Daoy (cell line): ENCODE measurements at places on chromosomes 11 and 22. TPM values are rescaled to one million over a fixed set of nuclear protein-coding genes. Genes with fewer than 3 reads are reported as not detected.
A peak's percentile ranks its signal among the peaks of the same experiment; 100 is the strongest.

- no peak for DNase-seq
Observed at GRCh38 chr11:61832207-61832606, 4.1 kb downstream of the FADS2 start.

- DNase-seq: peak; percentile 44
Observed at GRCh38 chr11:78646564-78647185, 72.0 kb upstream of the NARS2 start.

GRCh38 chr11:92362989-92363388 lies 138.4 kb downstream of the FAT3 start:
- no peak for DNase-seq

DNA sequence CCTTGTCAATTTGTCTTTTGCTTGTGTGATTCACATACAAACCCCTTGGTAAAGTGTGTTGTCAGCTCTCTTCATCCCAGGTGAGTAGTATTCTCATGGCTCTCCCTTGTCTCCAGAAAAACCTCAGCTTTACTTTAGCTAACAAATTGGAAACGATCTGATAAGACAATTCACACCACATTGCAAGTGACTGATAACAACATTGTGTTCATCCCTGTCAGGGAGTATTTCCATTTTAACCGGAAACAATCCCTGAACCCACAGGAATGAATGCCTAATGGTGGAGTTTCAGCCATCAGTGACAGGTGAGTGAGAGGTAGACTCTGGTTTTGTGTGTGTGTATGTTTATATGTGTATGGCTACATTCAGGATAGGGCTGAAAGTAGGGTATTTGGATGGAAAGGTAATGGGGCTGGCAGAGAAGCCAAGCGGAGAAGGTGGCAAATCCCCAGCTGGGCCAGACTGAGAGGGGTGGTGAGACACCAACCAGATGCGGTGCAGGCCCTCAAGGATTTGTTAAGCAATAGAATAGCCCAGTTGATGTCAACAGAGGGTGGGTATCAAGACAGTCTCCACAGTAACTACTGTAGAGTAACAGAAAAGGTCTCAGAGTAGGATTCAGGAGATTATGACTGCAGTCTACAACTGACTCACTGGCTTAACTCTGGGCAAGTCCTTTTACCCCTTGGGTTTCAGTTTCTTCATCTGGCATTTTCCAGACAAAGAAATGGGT lies 7.6 kb downstream of the LRRC51 start:
- DNase-seq: no peak

- no peak for DNase-seq
Observed at GRCh38 chr11:115141231-115142114, 362.7 kb downstream of the CADM1 start.

- no peak for DNase-seq
Observed at GRCh38 chr11:12705874-12706273, 31.7 kb downstream of the TEAD1 start.

GRCh38 chr11:128411150-128411549 lies 176.2 kb downstream of the ETS1 start:
- no peak for DNase-seq

DNA sequence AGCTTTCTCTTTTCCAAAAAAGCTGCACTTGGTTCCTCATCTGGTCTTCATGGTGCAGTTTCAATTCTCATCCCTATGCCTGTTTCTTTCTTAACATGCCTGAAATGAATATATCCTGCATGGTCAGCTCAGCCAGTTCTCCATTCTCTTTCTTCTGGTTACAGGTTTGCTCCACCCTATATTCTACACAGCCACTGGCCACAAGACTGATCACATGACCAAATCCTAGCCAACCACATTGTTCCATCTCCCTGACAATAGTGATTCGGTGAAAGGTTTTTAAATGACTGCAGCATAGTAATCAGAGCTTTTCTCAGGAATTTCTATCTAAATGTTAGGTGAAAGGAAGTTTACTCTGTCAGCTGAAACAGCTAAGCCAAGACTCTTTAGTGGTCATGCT lies 891.4 kb downstream of the METTL15 start:
- DNase-seq: no peak

DNA sequence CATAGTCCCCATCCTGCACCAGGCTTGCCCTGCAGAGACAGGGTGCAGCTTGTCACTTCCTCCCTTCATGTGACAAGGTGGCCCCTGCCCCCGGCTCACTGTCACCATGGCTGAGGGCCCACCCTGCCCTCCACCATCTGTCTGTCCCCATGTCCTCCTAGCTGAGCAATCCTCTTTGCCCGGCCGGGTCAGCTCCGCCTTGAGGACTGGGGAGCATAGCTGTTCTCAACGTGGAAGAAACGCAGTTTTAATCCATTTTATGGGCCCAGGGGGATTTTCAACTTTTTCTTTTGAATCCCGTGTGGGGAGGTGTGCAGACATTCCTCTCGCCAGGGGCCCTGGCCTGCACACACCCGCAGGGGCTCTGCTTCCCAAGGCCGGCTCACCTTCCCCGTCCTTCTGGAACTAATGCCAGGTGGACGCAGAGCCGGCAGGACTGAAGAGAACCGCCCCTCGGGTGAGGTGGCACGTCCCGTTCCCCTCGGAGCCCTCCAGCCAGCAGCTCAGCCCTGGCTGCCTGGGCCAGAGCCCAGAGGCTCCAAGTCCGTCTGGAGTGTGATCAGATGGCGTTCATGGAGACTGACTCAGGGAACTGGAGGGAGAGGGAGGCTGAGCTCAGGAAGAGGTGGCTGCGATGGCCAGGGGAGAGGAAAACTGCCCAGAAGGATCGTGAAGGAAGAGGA lies 1108.7 kb downstream of the BRD1 start:
- DNase-seq: peak; percentile 50

GRCh38 chr11:121449123-121449522 lies 3.0 kb upstream of the SORL1 start:
- no peak for DNase-seq

DNA sequence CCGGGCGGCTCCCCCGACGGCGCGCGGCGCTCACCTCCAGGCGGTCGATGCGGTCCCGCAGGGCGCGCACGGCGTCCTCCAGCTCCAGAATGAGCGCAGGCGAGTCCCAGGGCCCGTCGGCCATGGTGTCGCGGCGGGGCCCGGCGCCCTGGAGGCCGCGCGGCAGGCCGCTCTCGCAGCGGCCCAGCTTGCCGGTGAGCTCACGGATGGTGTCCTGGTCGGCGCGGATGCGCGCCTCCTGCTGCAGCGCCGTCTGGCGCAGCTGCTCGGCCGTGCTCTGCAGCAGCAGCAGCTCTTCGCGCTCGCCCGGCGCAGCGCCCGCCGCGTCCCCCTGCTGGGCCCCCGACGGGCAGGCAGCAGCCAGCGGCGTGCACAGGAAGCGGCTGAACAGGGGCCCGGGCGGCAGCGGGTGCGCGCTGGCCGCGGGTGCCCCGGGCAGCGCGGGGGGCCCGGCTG lies 599 bp downstream of the NPTXR start:
- DNase-seq: peak; percentile 87

GRCh38 chr11:3044004-3044403 lies 13.2 kb downstream of the CARS1 start:
- no peak for DNase-seq

- DNase-seq: peak; percentile 43
Observed at GRCh38 chr11:74754507-74755252, 6.0 kb downstream of the RNF169 start.

GRCh38 chr11:92332986-92333385 lies 108.4 kb downstream of the FAT3 start:
- DNase-seq: no peak

DNA sequence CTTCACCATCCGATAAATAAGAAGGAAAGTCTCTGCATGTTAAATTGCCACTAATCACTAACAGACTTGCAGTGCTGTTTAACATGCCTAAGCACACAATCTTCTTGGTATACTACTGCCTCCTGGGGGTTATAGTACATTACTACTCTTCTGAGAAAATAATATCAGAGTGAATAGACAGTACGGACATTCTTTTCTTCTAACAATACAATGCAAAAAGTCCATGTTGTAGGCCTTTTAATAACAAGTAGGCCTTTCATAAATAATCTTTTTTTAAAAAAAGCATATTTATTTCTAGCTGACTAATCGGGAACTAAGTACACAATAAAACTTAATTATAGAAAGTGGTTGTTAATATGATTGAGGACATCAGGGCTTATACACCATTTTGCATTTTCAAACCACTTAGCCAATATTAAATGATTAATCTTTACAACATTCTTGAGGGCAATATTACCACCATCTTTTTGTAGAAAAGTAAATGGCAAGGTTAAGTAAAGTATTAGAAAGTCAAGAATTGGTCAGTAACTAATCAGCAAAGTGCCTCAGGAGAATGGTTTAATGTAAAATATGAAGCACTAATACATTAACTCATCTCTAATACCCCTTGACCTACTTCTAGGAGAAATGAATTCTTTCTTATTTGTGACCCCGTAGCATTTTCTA lies 84.7 kb downstream of the TTC28 start:
- peak; percentile 21 for DNase-seq

DNA sequence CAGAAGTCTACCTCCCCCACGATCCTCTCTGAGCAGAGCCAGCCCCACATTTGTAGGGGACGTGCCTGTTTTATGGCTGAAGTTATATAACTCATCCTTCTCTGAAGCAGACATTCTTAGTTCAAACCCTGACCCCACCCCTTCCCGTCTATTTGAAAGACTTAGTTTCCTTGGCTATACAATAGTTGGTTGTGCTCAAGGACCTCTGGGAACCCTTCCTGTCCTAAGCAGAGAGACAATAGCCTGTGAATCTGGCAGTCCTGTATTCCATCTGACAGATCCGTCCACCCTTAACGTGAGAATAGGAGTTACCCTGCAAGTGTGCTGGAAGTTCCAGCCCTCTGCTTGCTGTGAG lies 75.2 kb downstream of the MN1 start:
- no peak for DNase-seq

DNA sequence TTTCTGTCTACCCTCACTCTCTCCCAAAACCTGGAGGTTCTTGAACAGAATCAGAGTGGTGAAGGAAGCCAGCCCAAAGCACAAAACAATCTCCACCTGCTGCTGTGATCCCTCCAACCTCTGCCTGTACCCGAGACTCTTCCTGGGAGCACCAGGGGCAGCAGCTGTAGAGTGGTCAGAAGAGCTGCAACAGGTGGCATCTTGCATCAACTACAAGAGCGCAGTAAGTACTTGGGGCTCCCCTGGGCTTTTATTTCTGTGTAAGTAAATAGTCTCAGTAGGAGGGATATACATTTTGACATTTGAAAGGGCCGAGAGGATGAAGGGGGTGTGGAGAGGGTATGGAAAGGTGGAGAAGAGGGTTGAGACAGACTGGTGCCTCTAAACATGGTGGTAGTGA lies 8.3 kb upstream of the UBQLNL start:
- no peak for DNase-seq

Gene CADM1
- 91.4 and 101 TPM in 2 replicates for total RNA-seq

Gene RTN4RL2
- total RNA-seq: 0.23 TPM in 1 of 2 replicates, not detected in the other

Gene HTR3B
- total RNA-seq: not detected in 2 replicates

Gene SYT12
- total RNA-seq: 0.15 and 1.1 TPM in 2 replicates

Gene PGR
- under 0.01 TPM in 1 of 2 replicates, not detected in the other for total RNA-seq

Gene CASP12
- total RNA-seq: not detected in 2 replicates

Gene SEPTIN5
- 6.1 and 7.8 TPM in 2 replicates for total RNA-seq

Gene CYP2D6
- 0.03 and 0.40 TPM in 2 replicates for total RNA-seq

Gene BIRC3
- 21.3 and 24.7 TPM in 2 replicates for total RNA-seq

Gene BTBD18
- not detected in 2 replicates for total RNA-seq
